ENCODE measurements at places on chromosomes 2 and 18.

GRCh38 chr2:69683170-69683971, 39.8 kb upstream of the AAK1 start:
- DNase-seq, result no peak

DNA sequence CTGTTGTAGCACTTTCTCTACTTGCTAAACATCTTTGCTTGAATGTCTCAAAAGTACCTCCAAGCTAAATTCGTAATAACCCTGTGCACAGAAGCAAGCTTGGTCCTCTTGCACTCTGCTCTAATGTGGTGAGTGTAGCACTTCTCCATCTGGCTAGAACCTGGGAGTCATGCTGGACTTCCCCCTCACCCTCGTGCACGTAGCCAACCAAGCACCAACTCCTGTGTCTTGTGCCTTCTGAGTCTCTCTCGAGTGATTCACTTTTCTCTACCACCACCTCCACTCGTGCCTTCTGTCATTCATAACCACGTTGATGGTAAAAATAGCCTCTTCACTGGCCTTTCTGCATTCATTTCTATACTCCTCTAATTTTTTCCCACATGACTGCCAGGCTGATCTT, 91.9 kb upstream of the KCNE4 start:
- no peak for DNase-seq

GRCh38 chr2:143246815-143247744, 117.9 kb downstream of the ARHGAP15 start:
- no peak for DNase-seq

GRCh38 chr2:162006337-162006736, 67.7 kb downstream of the DPP4 start:
- DNase-seq, result no peak

GRCh38 chr2:3041246-3041645, 336.4 kb downstream of the EIPR1 start:
- no peak for DNase-seq

- DNase-seq, result no peak
Measured at GRCh38 chr2:53230691-53231090, 536.9 kb upstream of the CHAC2 start.

Data from germinal center (tissue), 1 donor.